ENCODE measurements at places on chromosomes 2 and 18.

DNA sequence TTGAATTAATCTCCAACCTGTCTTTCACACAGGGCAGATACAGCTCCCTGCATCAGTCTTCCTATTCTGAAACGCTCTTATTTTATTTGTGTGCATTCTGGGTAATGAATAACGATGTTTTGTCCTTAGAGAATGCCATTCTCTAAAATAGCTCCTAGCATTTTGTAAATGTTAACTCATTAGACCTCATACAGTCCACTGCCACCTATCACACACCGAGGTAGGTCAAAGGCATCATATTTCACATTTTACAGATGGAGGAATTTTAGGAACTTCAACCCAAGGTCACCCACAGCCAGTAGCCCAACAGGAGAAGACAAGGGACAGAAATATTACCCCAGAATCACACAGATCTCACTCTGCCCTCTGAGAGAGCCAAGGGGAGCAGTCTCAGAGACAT, 455.4 kb upstream of the GYPC start:
- no peak for DNase-seq

GRCh38 chr2:197873293-197873701, 68.9 kb downstream of the PLCL1 start:
- no peak for DNase-seq

GRCh38 chr2:84486441-84487115, 27.5 kb upstream of the SUCLG1 start:
- no peak for DNase-seq

DNA sequence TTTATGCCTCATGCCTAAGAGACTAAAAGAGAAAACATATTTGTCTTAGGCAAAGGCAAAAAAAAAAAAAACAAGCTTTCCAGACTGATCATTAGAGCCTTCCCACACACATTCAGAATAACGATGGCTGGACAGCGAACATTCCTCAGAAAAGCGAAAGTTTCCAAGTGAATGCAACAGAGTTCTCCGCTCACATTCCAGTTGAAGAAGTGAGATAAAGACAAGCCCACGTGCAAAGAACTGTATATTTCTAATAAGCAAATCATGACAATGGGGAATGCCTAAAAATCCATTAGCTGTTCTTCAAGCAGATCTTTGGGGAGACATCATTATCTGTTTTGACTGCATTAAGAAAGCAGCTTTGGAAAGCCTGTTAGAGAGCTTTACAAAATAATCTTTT, 347.9 kb downstream of the METTL4 start:
- no peak for DNase-seq

GRCh38 chr2:171958475-171958874, 36.2 kb downstream of the HAT1 start:
- DNase-seq: no peak

- no peak for DNase-seq
These were observed 156.1 kb upstream of the VRK2 start for GRCh38 chr2:57890464-57890863.

GRCh38 chr2:66575625-66576310, 140.8 kb downstream of the MEIS1 start:
- no peak for DNase-seq

GRCh38 chr2:39234754-39235153, 9.0 kb downstream of the CDKL4 start:
- no peak for DNase-seq

- no peak for DNase-seq
These were observed 38.5 kb downstream of the PSMG2 start for GRCh38 chr18:12741351-12741750.

GRCh38 chr2:19839438-19839837, 62.3 kb downstream of the TTC32 start:
- DNase-seq: no peak

GRCh38 chr2:72778410-72778809, 47.4 kb downstream of the EXOC6B start:
- no peak for DNase-seq

DNA sequence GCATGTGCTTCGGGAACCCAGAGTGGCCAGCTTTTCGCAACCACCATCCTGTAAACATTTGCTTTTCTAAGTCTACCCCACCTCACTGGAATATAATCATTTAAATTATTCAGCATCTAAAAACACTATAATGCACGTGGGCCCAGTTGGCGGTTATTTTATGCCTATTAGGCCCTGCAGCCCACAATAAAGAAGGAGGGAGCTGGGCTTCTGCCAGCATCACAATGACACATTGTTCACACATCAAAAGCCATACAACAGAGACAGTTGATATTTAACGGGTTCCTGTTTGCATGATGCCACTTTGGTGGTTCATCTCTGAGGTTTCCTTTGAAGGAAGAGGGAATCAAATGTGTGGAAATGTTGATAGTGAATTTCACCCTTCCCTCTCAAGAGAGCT, 916.0 kb upstream of the CELF4 start:
- peak; percentile 41 for DNase-seq

GRCh38 chr2:240956171-240956934, 42.1 kb upstream of the SNED1 start:
- DNase-seq: no peak

DNA sequence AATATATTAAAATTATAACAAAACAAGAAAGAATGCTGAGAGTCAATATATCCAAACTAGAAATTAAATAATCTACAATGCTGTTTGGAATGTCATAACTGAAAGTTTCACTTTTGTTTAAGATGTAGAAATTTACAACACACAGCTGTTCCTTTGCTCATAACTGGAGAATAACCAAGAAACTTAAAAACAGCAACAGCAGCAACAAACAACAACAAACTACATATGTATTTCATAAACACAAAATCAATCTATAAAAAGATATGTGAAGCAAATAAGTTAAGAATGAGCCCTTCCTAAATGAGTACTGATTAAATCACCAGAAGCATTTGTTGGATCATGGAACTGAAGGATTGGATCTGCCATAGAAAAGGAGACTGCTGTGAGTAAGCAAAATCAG, 456.5 kb upstream of the ZNF804A start:
- DNase-seq: no peak

DNA sequence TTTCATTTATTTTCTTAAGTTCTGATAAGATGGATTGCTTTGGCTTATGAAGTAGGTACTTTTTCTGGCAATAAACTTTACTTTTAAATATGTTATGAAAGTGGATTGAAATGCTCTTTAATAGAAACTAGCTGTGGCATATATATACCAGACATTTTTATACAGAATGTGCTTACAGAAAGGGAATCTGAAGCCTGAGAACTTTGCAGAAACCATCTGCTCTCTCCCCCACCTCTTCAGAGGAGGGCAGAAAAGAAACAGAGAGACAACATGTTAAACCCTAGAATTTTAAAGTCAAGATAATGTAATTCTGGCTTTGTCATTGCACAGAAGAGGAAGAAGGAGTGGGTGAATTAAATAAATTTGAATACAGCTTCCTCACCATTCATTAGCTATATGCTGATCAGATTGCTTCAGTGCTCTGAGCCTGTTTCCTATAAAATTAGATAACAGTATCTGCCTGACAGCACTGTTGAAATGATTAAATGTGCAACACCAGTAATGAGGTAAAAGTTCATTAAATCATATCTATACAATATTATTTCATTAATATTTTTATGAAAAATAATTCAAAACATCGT, 247.3 kb downstream of the CNTNAP5 start:
- no peak for DNase-seq

- DNase-seq: no peak
These were observed 106.3 kb downstream of the MSH2 start for GRCh38 chr2:47509250-47509649.

DNA sequence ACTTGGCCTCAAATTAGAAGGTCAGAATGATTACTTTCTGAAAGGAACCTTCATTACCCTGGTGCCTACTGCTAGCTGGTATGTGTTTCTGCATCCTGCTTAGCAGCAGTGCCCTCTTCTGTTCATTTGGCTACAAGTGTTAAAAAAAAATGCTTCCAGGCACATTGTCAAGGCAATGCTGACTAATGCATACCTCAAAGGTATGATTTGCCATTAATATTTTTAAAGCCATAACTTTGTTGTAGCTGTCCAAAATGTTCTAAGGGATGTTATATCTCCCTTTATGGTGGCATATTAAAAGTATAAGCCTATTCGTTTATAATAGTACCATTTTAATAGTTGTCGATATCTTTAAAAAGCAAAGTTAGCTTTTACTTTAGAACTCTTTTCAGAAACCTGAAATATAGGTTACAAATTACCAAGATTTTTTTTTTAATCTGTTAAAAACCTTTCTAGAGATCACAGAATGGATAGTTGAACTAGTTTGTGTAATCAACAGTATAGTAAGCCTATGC, 52.0 kb upstream of the FAM171B start:
- peak; percentile 44 for DNase-seq

GRCh38 chr2:28463893-28464292, 32.0 kb upstream of the PLB1 start:
- no peak for DNase-seq

DNA sequence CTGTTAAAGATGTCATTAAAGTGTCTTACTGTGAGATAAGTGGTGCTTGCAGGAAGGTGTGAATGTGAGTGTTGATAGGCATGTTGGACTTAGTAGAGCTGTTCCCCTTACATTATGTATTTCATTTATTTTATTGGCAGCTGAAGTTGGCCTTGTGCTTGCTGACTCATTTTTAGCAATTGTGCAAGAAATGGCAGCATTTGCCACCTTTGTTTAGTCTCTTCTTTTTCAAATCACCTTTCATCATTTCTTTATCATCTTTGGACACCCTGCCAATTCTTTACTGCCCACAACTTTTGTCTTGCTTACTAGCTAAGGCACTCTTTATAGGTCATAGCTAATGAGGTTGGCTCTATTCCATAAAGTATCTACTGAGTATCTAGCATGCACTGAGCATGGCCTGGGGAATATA, 130.3 kb upstream of the LYPD6 start:
- no peak for DNase-seq

DNA sequence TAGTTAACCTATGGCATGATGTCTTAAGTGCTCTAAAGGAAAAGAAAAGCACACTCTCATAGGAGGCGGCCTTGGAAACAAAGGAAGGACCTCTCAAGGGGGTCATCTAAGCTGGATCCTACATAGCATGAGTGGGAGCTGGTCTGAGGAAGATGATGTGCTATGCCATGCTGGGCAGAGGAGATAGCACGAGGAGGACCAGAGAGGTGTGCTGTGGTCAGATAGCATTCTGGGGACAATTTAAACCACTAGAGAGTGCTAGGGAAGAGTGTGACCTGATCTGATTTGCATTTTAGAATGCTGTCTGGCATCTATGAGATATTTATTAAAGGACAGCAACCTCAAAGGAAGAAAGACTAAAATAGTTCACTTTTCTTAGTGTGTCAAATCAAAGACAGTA, 910.1 kb upstream of the CELF4 start:
- no peak for DNase-seq

- DNase-seq: no peak
These were observed 753 bp downstream of the ITPRIPL1 start for GRCh38 chr2:96325884-96326255.

GRCh38 chr2:62661263-62661635, 44.3 kb upstream of the EHBP1 start:
- DNase-seq: no peak

DNA sequence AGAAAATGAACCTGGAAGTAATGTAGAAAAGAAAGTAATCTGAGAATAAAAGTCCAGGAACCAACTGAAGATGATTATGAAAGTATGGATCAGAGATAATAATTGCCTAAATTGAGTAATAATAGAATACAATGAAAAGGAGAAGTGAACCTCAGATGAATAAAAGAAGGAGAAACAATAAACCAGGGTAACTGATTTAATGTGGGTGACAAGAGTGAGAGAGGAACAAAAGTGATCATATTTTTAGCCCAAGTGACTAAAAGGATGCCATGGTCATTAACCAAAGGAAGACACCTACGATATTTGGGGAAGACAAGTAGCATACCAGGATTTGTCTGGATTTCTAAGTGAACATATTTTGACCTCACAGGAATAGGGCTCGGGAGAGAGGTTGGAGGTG, 600.6 kb downstream of the RNF144A start:
- no peak for DNase-seq

GRCh38 chr2:201471732-201472393, 20.3 kb downstream of the STRADB start:
- DNase-seq: no peak

GRCh38 chr18:51527826-51528225, 330.3 kb upstream of the MEX3C start:
- no peak for DNase-seq

DNA sequence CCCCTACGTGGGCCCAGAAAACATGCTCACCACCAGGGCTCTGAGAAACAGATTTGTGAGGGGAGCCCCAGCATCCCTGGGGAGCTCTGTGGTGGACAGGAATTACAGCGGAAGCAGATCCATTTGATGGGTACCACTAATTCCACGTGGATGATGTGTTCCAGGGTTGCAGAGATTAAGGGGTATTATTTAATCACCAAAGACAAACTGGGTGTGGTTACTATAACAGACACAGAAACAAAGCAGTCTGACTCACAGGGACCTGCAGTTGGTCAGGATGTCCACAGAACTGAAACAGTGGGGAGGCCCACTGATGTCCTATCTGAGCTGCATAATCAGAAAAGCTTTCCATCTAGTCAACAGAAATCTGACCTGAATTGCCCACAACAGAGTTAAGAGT, 65.8 kb downstream of the PSMG2 start:
- DNase-seq: no peak

DNA sequence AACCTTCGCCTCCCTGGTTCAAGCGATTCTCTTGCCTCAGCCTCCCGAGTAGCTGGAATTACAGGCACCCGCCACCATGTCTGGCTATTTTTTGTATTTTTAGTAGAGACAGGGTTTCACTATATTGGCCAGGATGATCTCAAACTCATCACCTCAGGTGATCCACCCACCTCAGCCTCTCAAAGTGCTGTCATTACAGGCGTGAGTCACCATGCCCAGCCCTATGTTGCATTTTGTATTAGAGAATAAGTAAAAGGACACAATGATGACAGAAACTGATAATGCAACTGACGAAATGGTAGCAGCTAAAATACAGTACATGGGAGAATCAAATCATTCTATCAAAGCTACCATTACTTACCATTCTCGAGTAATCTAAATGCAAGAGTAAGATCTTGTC, 276.7 kb downstream of the DSEL start:
- no peak for DNase-seq

GRCh38 chr18:24514439-24514838, 54.0 kb downstream of the HRH4 start:
- peak; percentile 46 for DNase-seq

- no peak for DNase-seq
These were observed 154.5 kb upstream of the NRP2 start for GRCh38 chr2:205527801-205528200.

DNA sequence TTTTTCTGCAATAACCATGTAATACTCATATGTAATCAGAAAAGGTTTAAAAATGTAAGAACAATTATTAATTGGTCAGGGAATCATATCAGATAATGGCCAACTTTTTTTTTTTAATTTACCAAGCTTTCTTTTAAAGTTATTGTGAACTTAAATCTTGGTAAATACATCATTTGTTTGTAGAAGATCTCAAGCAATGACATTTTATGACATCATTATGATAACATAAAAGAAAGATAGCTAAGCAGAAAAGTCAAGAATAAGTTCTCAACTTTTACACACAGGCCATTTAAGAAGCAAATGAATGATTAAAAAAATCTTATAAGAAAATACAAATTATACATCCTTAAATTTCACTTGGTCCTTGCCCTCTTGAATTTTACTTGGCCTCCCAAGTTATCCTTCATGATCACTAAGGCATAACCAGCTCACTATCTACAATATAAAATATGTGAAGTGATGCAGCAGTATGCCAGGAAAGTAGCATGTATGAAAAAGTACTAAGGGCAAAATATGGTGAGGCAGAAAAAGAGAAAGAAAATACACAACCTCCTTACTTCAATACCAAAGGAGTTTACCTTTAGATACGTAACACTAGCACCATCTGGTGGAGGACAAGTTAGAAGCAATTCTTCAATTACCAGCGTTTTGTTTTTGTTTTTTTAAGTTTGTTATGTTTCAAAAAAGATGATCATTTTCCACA, 116.6 kb downstream of the SRBD1 start:
- DNase-seq: peak; percentile 28
